ENCODE measurements at places on chromosomes 1 and 21. TPM values are rescaled to one million over a fixed set of nuclear protein-coding genes. Genes with fewer than 3 reads are reported as not detected.

DNA sequence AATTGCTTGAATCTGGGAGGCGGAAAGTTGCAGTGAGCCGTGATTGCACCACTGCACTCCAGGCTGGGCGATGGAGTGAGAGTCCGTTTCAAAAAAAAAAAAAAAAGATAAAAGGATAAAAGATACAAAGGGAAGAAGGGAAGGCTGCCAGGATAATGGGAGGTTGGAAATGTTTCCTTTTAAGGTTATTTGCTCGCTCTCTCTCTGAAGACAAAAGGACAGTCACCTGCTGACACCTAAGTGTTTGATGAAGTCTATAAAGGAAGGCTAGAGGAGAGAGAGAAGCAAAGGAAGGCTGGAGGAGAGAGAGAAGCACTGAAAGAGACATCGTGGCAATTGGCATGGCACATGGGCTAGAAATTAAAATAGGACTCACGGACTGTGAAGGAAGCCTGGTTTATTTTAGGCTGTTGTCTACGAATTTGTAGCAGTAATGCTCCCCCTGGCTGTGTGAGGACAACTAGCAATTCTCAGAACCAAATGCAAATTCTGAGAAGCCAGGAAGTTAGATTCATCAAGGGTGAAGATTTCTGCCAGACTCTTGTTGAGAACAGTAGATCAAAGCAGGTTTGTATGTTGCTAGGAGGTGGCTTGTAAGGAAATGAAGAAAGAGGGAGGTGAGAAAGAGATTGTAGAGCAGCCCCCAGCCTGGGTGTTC is 154.2 kb downstream of the ZP4 start:
- no peak for DNase-seq

- no peak for DNase-seq
These were observed 168.4 kb upstream of the C21orf91 start for GRCh38 chr21:17987382-17988101.

DNA sequence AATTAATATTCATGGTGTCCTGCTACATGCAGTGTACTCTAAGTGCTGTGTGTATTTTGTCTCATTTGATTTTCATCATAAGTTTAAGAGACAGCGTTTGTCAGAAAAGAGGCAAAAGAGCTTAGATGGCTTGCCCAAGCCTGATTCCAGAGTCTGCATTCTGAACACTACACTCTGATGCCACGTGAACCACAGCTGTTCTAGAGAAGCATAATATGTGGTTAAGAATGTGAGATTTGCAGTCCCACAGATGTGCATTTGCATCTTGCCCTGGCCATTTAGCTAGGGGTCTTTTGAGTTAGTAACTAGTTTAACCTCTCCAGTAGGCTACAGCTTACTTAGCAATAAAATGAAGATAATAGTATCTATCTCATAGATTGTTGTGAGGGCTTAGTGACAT is 9.2 kb upstream of the GADD45A start:
- DNase-seq, result peak; percentile 61

The CCDC30 gene
- total RNA-seq, result 1.8 TPM

DNA sequence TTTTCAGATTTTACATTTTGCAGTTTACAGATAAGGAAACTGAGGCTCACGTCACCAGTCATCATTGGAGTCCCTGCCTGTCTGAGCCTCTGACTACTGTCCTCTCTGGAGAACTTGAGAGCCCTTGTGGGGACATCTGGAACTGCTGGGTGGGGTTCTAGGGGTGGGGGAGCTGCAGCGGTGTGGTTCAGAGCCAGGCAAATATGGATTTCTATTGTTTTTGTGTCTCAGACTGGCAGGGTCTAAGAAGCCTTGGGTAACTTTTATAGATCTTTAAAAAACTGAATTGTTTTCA is 46.9 kb downstream of the IER5 start:
- DNase-seq, result peak; percentile 58

GRCh38 chr21:43031121-43031619 is 44.5 kb downstream of the CBS start:
- no peak for DNase-seq

- DNase-seq, result no peak
These were observed 2.9 kb downstream of the QSOX1 start for GRCh38 chr1:180157576-180158057.

DNA sequence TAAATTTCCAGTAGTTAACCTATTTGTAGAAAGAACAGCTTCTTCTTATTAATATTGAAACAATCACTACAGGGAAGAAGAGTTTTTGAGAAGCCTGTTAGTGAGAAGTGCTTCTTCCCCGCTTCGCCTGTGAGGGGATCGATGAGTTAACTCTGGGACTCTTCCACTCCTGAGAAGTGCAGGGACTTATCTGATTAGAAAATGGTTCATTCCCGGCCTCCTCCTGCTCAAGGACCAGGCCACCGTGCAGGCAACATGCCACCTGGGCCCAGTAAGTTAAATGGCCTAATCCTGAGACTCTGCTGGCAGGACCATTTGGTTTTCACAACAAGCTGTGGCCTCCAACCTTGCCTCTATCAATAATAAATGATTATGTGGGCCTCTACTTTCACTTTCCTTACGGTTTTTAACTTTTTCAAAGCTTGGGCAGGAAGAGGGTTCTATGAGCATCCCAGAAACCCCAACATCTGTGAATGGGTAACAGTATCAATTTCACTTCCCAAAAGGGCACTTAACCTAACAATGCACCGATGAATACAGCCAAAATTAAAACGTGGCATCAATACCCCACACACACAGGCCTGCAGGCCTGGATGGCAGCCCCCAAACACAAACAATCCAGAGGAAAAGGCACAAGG is 33.1 kb downstream of the SIPA1L2 start:
- DNase-seq, result no peak

DNA sequence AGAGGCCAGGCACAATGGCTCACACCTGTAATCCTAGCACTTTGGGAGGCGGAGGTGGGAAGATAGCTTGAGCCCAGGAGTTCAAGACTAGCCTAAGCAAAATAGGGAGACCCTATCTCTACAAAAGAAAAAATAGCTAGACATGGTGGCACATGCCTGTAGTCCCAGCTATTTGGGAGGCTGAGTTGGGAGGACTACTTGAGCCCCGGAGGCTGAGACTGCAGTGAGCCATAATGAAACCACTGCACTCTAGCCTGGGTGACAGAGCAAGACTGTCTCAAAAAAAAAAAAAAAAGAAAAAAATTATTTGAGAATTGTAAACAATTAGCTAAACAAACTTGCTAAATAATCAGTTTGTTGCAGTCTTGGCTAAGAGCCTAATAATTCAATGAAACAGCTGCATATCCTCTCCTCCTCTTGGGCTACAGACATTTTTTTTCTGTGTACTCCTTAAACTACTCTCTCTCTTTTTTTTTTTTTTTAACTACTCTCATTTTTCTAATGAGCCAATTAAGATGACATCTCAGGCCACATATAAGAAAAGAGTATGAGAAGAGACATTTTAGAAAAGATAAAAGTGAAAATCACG is 10.5 kb upstream of the DNAJB4 start:
- peak; percentile 23 for DNase-seq

DNA sequence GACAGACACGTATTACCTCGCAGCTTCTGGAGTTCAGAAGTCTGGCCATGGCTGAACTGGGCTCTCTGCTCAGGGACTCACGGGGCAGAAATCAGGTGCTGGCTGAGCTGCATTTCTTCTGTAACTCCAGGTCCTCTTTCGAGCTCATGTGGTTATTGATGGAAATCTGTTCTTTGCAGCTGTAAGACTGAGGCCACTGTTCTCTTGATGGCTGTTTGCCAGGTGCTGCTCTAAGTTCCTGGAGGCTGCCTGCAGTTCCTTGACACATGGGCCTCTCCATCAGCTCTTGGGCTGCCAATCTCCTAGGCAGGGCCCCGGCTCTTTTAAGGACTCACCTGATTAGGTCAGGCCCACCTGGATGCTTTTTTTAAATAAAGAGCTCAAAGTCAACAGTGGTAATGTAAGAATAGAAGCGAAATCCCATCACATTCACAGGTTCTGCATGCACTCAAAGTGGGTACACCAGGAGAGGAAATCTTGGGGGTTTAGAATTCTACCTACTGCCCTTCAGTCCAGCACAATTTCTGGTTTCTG is 139.1 kb downstream of the KAZN start:
- no peak for DNase-seq

DNA sequence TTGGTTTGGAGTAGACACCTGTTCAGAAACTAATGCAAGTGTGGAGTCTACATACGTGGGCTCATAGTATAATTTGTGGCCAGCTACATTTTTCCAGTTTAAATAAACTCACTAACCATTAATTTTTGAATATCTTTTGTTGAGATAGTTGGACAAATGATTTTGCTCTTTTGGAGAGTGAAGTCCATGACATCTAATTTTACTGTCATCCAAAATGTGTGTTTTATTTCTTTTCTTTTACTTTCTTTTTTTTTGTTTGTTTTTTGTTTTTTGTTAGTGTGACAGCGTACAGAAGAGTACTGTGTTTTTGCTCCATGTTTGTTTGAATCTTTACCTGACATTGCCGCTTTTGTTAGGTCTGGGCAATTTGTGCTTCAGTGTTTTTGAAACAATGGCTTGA is 5.0 kb downstream of the RBM15 start:
- no peak for DNase-seq

The NBPF6 gene
- total RNA-seq, result not detected

The SPOCD1 gene
- 0.39 TPM for total RNA-seq

DNA sequence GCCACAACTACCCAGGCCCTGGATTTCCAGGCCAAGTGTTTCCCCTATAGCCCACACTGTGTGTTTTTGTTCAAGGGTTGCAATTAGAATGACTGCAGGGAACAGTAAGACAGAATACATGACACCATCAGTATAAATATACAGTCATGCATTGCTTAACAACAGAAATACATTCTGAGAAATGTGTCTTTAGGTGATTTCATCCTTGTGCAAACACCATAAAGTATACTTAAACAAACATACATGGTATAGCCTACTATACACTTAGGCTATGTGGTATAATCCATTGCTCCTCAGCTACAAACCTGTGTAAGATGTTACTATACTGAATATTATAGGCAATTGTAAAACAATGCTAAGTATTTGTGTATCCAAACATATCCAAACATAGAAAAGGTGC is 7.5 kb upstream of the SLC44A5 start:
- DNase-seq, result no peak

The CLDN19 gene
- total RNA-seq, result 2.7 TPM

DNA sequence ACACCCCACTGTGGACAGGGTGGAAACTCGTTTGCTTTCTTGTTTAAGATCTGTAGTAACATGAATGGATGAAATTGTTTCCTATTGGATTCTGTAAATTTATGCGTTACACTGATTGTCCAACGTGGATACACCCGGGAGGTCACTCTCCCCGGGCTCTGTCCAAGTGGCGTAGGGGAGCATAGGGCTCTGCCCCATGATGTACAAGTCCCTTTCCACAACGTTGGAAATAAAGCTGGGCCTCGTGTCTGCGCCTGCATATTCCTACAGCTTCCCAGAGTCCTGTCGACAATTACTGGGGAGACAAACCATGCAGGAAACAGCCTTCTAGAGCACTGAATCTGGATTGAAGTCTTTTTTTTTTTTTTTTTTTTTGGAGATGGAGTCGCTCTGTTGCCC is 1.4 kb downstream of the RCC1 start:
- DNase-seq, result no peak

DNA sequence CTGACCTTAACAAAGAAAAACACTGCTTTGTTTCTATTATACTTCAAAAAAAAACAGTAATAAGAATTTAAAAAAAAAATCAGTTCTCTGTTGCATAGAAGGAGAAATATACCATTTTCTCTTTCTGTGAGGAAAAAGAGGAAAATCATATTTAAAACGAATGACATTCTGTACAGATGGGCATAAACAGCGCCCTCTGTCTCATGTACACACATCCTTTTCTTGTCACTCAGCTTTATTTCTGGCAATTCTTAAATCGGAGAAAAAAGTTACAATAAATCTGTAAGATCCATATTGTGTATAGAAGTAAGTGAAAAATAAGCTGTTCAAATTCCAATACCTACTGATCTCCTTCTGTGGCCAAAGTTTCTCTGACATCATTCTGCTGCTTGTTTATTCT is 245.4 kb downstream of the SMYD3 start:
- no peak for DNase-seq

DNA sequence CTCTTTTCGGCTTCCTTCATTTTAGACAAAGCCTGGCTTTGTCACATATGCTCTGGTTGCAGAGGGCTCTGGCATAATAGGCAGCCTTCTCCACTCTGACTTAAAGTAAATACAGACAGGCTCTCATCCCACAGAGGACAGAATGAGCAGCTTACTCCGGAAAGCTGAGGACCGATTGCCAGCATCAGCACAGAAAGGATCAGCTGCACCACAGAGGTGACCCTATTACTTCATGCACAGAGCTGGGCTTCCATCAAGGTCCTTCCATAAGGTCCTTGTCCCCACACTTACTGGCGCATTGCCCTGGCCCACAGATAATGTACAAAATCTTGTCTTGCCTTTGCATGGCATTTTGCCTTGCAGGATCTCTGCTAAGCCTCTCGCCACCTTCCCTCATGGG is 67.6 kb downstream of the SEC16B start:
- no peak for DNase-seq

- peak; percentile 71 for DNase-seq
These were observed 20.9 kb upstream of the VPS13D start for GRCh38 chr1:12208764-12209494.

The BEND5 gene
- total RNA-seq, result 12.5 TPM

- no peak for DNase-seq
These were observed 13.1 kb downstream of the PTPN22 start for GRCh38 chr1:113858418-113858817.

The SELL gene
- 12.3 TPM for total RNA-seq

- DNase-seq, result no peak
These were observed 51.9 kb upstream of the EDN2 start for GRCh38 chr1:41536361-41536802.

The FAM72C gene
- 0.59 TPM for total RNA-seq

GRCh38 chr21:45354970-45355369 is 50.0 kb upstream of the COL18A1 start:
- peak; percentile 34 for DNase-seq

- no peak for DNase-seq
These were observed 648 bp downstream of the FAM76A start for GRCh38 chr1:27726173-27727044.

GRCh38 chr1:175174309-175175102 is 18.1 kb downstream of the KIAA0040 start:
- DNase-seq, result no peak

- peak; percentile 47 for DNase-seq
These were observed 2.8 kb downstream of the ADGRL2 start for GRCh38 chr1:81803431-81804110.

The UTS2 gene
- total RNA-seq, result 0.30 TPM

The MRPL24 gene
- total RNA-seq, result 35.5 TPM

- DNase-seq, result no peak
These were observed 22.6 kb upstream of the RAB3GAP2 start for GRCh38 chr1:220294846-220295301.

The ELF3 gene
- 14.0 TPM for total RNA-seq

Measured in skin of body (tissue), 3 donors.